ENCODE measurements at places on chromosomes 1 and 21.

GRCh38 chr21:27129694-27130093 is 162.8 kb upstream of the ADAMTS5 start:
- no peak for DNase-seq

DNA sequence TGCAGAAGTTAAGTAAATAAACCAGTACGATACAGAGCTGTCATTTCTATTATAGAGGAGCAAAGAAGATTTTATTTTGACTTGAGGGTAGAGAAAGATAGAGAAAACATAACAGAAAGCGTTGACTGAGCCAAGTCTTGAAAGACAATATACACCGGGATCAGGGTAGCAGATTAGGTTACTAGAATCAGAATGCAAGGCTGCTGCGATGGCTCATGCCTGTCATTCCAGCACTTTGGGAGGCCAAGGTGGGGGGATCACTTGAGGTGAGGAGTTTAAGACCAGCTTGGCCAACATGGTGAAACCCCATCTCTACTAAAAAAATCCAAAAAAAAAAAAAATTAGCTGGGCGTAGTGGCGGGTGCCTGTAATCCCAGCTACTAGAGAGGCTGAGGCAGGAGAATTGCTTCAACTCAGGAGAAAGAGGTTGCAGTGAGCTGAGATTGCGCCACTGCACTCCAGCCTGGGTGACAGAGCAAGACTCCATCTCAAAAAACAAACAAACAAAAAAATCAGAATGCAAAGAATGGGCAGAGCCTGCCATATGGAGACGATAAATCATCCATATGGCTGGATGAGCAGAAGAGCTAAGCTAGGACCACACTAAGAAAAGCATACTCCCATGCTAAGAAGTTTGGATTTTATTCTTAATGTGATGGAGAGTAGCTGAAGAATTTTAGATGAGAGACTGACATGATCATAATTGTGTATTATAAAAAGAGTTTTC is 9.9 kb upstream of the ABCD3 start:
- DNase-seq: no peak

DNA sequence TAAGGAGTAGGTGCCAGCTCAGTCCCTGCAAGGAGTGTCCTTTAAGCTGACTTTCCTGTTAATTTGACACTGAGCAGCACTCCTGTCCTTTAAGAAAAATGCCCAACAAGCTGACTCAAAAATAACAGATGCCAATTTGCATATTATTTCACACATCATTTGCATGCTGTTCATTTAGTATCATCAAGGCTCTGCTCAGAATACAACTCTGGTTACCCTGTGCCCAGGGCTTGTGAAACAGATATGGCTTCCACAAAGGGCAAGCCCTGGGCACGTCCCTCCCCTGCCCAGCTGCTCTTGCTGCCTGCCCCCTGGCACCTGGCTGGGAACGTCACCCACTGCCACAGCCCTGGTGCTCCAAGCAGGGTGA is 10.3 kb downstream of the KCNN3 start:
- DNase-seq: no peak

DNA sequence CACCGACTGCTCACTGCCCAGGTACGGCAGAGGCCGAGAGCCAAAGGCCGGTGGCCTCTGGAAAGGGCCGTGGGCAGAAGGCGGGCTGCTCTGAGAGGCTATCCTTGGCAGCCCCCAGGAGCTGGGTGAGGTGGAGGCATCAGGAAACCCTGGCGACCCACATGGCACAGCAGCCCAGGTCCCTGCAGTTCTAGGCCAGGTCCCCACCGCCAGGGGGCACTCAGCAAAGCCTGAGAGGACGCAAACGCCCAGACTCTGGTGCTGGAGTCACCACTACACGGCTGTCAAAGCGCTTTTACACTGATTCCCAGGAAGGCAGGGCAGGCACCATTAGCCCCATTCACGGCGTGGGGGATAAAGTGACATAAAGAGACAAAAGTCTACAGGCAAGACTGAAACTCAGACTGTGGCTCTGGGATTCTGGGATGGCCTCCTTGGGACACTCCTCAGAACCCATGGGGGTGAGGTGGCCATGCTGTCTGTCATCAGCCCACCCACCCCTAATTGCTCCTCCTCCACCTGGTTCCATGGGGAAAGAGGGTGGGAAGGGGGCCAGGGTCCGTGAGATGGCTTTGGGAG is 4.9 kb downstream of the PLEKHG5 start:
- DNase-seq: peak; percentile 38

- peak; percentile 41 for DNase-seq
Measured at GRCh38 chr1:31479811-31480210, 66.8 kb downstream of the SERINC2 start.

GRCh38 chr1:167194182-167194581 is 26.5 kb upstream of the POU2F1 start:
- no peak for DNase-seq

DNA sequence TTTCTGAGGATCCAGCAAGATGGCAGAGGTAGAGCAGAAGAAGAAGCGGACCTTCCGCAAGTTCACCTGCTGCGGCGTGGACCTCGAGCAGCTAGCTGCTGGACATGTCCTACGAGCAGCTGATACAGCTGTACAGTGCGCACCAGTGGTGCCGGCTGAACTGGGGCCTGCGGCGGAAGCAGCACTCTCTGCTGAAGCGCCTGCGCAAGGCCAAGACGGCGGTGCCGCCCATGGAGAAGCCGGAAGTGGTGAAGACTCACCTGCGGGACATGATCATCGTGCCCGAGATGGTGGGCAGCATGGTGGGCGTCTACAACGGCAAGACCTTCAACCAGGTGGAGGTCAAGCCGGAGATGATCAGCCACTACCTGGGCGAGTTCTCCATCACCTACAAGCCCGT is 125.8 kb downstream of the LRIG2 start:
- DNase-seq: no peak

- DNase-seq: peak; percentile 29
Measured at GRCh38 chr1:186738926-186739325, 58.7 kb upstream of the PTGS2 start.

DNA sequence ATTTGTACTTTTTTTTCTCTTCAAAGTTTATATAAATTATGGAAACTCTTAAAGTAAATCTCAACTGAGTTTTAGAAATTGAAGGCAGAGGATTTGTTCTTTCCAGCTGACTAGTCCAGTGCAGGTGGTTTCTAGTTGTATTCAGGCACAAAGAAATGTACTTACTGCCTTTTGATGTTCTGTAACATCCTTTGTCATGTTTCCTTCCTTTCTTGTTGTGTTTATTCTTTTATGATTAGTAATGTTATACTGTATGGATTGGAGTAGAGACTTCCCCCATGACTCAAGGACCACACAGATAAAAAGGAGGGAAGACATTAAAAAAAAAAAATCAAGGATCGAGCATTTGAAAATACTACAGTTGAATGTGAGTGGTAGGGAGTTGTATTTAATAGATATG is 8.0 kb downstream of the HIPK1 start:
- DNase-seq: no peak

GRCh38 chr1:15717418-15718125 is 18.5 kb upstream of the SLC25A34 start:
- DNase-seq: no peak

DNA sequence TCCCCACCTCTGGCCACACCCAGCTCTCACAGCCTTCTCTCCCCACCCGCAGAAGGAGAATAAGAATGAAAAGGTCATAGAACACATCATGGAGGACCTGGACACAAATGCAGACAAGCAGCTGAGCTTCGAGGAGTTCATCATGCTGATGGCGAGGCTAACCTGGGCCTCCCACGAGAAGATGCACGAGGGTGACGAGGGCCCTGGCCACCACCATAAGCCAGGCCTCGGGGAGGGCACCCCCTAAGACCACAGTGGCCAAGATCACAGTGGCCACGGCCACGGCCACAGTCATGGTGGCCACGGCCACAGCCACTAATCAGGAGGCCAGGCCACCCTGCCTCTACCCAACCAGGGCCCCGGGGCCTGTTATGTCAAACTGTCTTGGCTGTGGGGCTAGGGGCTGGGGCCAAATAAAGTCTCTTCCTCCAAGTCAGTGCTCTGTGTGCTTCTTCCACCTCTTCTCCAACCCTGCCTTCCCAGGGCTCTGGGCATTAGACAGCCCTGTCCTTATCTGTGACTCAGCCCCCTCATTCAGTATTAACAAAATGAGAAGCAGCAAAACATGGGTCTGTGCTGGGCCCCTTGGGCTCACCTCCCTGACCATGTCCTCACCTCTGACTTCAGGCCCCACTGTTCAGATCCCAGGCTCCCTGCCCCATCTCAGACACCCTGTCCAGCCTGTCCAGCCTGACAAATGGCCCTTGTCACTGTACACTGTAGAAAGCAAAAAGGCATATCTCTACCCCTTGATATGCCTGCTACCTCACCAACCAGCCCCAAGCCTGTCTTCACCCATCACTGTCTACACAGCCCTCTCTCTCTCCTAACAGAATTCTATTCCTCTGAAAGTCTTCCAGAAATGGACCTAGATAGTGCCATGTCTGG is 3.2 kb downstream of the S100A9 start:
- peak; percentile 50 for DNase-seq

GRCh38 chr21:45549626-45550463 is 7.6 kb upstream of the SLC19A1 start:
- peak; percentile 29 for DNase-seq

DNA sequence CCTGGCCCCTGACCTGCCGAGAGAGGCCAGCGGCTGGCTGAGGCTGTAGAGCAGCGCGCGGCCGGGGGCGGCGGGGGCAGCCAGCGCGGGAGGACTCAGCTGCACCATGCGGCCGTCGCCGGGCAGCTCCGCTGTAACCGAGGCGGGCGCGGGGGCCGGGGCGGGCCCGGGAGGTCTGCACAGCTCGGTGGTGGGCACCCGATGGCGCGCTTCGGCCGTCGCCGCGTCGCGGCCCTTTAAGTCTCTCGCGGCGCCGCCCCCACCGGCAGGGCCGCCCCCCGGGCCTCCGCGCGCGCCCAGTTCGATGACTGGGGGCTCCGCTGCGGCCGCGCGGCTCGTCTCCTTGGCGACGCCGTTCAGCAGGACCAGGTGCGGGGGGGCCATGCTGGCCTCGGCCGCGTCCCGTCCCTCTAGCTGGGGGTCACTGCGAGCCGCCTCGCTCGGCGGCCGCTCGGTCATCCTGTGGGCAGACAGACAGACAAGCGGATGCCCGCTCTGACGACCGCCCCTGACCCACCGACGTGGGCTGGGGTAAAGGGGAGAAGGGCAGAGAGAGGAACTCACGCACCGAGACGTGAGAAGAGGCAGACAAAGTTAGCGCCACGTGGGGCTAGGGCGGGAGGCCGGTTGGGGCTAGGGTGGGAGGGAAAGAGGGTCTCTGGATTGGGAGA is 6.5 kb downstream of the TAL1 start:
- no peak for DNase-seq

DNA sequence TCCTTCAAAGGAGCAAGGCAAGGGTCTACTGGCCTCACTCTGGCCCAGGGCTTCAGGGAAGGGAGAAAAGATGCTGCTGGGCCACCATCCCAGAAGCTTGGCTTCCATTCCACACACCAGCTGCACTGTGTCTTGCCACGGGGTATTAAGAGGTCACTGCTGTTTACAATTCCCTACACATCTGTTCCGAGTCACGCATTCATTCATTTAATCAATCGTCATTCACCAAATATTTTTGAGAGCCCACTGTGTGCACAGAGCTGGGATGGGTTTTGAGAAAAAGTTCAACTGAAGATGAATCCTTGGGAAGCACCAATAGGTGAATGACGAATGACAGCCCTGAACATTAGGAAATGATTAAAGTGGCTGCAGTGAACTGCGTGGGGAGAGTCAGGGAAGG is 101.7 kb downstream of the NAV1 start:
- no peak for DNase-seq

- no peak for DNase-seq
Measured at GRCh38 chr1:245666412-245666811, 511.6 kb downstream of the KIF26B start.

- DNase-seq: no peak
Measured at GRCh38 chr1:93328809-93329760, 16.6 kb upstream of the DR1 start.

- DNase-seq: no peak
Measured at GRCh38 chr21:34959607-34960006, 89.5 kb downstream of the RUNX1 start.

DNA sequence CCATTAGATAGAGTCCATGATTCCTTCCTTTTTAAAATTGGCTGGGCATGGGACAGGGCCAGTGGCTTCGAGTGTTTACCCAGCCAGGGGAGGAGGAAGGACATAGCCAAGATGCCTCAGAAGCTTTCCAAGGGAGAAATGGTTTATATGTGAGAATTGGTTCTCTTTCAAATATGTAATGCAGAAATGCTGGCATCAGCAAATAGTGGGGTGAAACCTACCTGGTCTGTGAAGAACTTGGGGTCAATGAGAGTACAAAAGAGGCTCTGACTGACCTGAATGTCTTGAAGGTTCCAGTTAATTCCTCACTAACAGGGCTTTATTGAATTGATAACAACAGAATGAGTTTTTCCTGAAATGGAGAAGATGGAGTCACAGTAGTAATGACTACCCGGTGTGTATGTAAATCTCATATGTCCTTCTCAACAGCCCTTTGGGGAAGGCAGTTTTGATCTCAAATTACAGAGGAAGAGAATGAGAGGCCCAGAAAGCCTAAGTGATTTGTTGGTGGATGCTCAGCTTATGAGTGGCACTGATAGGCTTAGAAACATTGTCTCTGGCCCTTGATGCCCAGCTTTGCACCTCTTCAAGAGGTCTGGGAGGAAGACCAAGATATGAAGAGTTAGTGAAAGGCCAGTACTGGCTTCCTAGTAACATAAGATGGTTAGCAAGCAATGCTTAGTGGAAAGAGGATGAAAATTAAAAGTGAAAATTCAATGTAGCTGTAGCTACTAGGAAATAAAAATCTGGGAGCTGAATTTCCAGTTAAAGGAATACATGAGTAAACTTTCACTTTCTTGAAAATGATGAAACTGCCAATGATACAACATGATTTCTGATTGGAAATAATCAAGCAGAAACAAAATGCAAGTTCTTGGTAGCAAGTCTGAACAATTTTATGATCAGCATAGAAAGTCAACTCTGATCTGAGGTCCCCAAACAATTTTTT is 2.7 kb downstream of the ATF3 start:
- DNase-seq: no peak

DNA sequence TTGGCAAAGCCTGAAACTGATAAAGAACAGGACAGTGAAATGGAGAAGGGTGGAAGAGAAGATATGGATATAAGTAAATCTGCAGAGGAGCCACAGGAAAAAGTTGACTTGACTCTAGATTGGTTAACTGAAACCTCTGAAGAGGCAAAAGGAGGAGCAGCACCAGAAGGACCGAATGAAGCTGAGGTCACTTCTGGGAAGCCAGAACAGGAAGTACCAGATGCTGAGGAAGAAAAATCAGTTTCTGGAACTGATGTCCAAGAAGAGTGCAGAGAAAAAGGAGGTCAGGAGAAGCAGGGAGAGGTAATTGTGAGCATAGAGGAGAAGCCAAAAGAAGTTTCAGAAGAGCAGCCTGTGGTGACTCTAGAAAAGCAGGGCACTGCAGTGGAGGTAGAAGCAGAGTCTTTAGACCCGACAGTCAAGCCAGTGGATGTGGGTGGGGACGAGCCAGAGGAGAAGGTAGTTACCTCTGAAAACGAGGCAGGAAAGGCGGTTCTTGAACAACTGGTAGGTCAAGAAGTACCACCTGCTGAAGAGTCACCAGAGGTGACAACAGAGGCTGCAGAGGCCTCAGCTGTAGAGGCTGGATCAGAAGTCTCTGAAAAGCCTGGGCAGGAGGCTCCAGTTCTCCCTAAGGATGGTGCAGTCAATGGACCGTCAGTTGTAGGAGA is 16.3 kb downstream of the CCDC17 start:
- DNase-seq: peak; percentile 12

GRCh38 chr1:174174461-174175329 is 15.4 kb downstream of the RABGAP1L start:
- DNase-seq: no peak

All from CD14-positive monocyte (primary cell).